ENCODE measurements at places on chromosomes 5 and 9.

GRCh38 chr5:97644896-97645295 is 461.8 kb upstream of the RIOK2 start:
- no peak for DNase-seq

GRCh38 chr9:18786196-18786595 is 246.8 kb downstream of the SAXO1 start:
- no peak for DNase-seq

GRCh38 chr5:16579142-16579847 is 37.5 kb downstream of the RETREG1 start:
- no peak for DNase-seq

DNA sequence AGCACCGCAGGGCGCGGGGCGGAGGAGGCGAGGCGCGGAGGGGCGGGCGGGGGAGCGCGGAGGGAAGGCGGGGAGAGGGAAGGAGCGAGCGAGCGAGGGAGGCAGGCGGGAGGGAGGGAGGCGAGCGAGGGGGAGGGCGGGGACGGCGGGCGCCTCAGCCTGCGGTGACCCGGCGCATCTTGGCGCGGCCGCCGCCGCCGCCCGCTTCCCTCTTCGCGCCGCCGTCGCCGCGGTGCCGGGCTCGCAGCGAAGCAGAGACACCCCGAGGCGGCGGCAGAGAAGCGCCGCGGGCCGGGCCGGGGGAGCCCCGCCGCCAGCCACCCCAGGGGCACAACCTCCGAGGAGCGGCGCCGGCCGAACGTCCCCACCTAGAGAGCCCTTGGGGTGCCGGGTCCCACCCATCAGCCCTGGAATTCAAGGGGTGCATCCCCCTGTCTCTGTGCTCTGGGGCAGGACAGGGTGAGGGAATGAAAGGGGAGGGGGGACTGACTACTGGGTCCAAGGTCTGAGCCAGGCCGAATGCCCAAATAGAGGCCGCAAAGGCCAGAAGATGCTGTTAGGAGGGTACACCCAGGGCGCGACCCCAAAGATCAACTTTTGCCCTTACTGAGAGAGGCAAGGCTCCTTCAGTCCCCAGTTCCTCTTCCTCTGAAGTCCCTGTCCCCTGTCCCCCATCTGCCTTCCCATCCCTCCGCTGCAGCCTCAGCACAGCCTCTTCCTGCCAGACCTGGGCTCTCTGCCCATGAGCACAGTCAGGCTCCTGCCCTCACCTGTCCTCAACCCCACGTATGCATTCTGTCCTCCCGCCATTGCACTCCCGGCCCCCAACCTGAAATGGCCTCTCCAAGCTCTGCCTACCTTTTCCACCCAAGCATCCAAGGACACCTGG is at the start of gene ADAMTS2:
ADAMTS2 (minus strand) TSS at position 29 of the 889 bp plus-strand sequence. CDS start 133 bp downstream, outside the sequence.
- DNase-seq: no peak

- no peak for DNase-seq
Observed at GRCh38 chr5:137615171-137615775, 116.1 kb upstream of the SPOCK1 start.

DNA sequence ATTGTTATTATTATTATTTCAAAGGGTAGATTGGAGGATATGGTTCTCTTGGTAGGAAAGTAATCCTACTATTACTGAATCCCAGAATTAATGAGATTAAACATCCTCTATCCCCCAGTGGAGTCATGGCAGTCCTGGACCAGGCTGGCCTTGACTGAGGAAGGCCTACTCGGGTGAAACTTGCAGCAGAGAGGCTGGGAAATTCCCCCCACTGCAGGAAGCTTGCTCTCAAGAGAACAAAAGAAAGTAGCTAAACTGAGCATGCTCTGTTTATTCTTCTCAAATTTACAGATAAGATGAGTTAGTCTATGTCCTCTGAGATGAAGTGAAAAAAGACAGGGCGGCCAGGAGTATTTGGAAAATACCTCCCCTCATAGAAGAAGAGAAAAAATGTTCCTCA is 233.9 kb upstream of the RPS23 start:
- DNase-seq: peak; percentile 2

GRCh38 chr5:172564188-172564587 is 76.9 kb upstream of the NEURL1B start:
- no peak for DNase-seq

GRCh38 chr5:181181650-181182565 is 23.1 kb downstream of the TRIM7 start:
- peak; percentile 56 for DNase-seq

DNA sequence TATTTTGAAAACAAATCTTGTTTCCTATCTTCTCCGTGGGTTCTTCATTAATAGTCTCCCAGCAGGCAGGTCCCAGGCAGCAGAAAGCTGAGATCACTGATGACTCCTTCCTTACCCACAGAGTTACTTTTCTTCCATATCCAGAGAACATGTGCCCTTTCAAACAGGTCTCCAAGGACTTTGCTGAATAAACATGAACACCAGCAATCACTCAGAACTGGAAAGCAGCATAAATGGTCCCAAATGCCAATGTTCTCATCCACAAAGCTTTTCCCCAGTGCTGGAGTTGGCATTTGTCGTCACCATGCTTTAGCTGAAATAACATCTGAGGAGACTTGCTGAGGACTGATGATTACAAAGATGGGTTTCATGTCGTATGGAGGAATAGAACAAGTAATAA is 134.0 kb downstream of the YIPF5 start:
- DNase-seq: no peak
